ENCODE measurements at places on chromosomes 7 and 10.

DNA sequence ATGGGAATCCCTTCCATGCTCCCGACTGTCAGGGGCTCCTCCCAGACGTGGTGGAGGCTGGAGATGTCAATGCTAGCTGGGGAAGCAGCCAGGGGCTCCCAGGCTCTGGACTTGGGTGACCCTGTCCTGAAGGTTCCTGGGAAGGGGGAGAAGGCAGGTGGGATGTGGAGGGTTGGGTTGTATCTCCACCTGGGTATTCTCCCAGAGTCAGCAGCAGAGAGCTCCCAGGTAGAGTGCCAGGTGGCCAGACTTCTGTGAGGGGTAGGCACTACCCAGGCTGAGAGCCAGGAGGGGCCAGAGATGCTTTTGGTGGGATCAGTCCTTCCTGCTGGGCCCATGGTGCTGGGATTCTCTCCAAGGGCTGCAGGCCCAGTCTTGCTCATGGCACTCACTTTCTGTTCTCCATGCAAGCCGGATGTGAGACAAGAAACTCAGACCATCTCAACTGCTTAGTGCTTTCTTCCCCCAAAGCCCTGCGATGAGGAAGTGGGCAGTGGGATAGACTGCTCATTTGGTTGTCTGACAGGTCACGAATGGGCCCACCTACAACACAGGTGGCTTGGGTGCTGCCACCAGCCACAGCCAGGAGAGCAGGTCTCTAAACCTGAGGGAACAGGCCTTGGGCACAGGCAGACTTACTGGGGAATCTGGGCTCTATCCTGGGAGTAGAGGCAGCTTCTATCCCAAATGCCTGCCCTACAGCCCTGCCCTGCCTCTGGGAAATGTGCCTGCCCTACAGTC lies 52.5 kb upstream of the CAMK2B start:
- no peak for DNase-seq

GRCh38 chr10:54745436-54745835 lies 55.6 kb downstream of the PCDH15 start:
- no peak for DNase-seq

GRCh38 chr10:77801474-77802161 lies 124.9 kb downstream of the DLG5 start:
- peak; percentile 56 for DNase-seq

GRCh38 chr7:744854-745430 lies 17.9 kb upstream of the PRKAR1B start:
- no peak for DNase-seq

- no peak for DNase-seq
Measured at GRCh38 chr10:30782537-30783461, 153.2 kb upstream of the LYZL2 start.

DNA sequence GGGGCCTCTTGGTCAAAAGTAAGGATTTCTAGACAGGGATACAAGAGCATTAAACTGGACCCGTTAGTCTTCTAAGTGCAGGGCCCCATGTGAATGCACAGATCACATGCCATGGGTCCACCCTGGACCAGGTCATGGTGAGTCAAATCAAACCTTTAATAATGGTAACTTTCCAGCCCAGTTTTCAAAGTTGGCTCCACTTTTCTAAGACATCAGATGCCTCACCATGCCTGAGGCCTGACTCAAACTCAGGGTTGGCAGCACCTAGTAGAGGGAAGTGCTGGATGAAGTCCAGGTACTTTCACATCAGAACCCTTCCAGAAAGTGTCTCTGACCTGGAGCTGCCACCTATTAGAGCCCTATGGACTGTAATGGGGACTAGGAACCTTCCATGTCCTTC lies 9.7 kb upstream of the SMIM30 start:
- no peak for DNase-seq

GRCh38 chr10:117948493-117948892 lies 98.2 kb downstream of the RAB11FIP2 start:
- no peak for DNase-seq

- DNase-seq: peak; percentile 36
Measured at GRCh38 chr10:112375721-112376395, 1.9 kb downstream of the ACSL5 start.

- no peak for DNase-seq
Measured at GRCh38 chr7:138009350-138009653, 7.4 kb upstream of the CREB3L2 start.

GRCh38 chr7:36964297-36964696 lies 240.0 kb upstream of the AOAH start:
- no peak for DNase-seq

DNA sequence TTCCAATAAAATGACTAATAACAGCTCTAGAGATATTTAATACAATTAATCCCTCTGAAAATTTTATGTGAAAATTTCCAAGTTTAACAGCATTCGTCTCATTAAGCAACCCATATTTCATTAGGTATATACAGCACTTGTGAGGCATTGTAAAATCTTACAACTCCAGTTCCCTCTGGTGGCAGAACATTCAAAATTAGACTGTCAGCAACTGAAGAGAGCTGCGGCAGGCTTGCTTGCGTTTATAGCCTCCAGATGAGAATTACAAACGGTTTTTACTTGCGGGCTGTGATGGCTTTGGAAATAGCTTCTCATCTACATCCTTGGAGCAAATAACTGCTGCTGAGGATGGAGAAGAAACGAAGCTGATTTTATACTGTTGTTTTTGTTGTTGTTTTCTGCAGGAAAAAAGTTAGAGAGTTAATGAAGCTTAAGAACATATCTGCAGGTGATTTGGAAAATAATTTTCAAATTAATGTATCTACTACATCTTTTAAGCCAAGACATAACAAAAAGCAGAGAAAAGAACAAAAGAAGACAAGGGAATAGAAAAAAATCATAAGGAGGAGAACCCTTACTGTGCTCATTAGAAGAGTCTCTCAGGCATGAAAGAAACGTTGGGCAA lies 171.3 kb downstream of the MAGI2 start:
- DNase-seq: no peak

DNA sequence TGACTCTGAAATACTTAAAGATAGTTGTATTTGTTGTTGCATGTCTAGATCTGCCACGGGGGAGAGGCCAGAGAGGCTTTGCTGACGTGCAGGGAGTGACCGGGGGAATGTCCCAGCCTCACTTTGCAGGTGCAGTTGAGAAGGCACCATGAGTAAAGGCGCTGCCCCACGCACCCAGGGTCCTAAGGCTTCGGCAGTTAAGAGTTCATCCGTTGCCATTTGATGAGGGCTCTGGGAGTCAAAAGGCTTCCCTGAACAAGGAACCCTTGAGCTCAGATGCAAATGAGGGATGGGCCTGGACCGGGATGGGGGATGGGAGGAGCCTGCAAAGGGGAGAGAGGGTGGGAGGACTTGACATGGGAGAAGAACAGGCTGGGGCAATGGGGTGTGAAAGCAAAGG lies 20.4 kb downstream of the PPP2R2D start:
- DNase-seq: no peak

GRCh38 chr10:25113191-25114035 lies 61.4 kb upstream of the GPR158 start:
- DNase-seq: peak; percentile 42

DNA sequence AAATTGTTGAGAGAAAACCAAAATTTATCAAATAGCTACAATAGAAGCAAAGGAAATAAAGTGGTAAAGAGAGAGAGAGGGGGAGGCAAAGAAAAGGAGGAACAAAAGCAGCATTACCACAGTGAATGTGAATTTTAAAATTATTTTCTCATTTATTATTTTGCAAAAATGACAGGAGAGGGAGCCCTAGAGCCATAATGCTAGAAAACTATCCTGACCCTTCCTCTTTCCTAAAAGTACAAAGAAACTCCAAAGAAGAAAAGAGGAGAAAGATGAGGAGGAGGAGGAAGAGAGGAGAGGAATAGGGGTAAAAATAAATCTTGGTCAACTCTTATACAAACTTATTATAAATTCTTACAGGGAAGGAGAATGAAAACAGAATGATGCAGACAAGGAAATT lies 921.5 kb downstream of the NRG3 start:
- DNase-seq: no peak

- DNase-seq: no peak
Measured at GRCh38 chr7:44398511-44398911, 73.1 kb upstream of the CAMK2B start.
